ENCODE measurements at places on chromosomes 2 and 18. TPM values are rescaled to one million over a fixed set of nuclear protein-coding genes. Genes with fewer than 3 reads are reported as not detected.
A peak's percentile ranks its signal among the peaks of the same experiment; 100 is the strongest.

The CRACDL gene
- total RNA-seq, result 0.07 TPM

- DNase-seq, result no peak
These were observed 179.7 kb upstream of the SETBP1 start for GRCh38 chr18:44500808-44501610.

The APLF gene
- 6.3 TPM for total RNA-seq

- no peak for DNase-seq
These were observed 40.4 kb upstream of the ARHGEF4 start for GRCh38 chr2:130796290-130796689.

DNA sequence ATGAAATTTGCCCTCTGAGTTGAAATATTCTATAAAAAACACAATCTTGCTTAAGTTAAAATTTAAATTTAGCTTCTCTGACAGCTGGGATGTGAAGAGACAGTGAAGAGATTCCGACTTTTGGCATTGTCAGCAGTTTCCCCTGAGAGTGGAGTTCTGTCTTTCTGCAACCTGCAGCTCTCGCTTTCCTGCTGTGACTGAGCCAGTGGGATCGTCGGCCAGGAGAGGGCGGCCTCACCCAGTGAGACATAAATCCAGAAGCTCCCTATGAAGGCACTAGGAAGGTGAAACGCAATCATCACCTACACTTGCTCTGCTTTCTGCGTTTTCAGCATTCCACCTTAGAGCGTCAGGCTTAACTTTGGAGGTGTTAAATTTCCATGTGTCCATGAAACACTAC is 75.4 kb upstream of the HNMT start:
- no peak for DNase-seq

GRCh38 chr2:214889301-214889700 is 79.8 kb upstream of the BARD1 start:
- DNase-seq, result no peak

GRCh38 chr2:17591846-17592245 is 51.4 kb downstream of the VSNL1 start:
- DNase-seq, result no peak

DNA sequence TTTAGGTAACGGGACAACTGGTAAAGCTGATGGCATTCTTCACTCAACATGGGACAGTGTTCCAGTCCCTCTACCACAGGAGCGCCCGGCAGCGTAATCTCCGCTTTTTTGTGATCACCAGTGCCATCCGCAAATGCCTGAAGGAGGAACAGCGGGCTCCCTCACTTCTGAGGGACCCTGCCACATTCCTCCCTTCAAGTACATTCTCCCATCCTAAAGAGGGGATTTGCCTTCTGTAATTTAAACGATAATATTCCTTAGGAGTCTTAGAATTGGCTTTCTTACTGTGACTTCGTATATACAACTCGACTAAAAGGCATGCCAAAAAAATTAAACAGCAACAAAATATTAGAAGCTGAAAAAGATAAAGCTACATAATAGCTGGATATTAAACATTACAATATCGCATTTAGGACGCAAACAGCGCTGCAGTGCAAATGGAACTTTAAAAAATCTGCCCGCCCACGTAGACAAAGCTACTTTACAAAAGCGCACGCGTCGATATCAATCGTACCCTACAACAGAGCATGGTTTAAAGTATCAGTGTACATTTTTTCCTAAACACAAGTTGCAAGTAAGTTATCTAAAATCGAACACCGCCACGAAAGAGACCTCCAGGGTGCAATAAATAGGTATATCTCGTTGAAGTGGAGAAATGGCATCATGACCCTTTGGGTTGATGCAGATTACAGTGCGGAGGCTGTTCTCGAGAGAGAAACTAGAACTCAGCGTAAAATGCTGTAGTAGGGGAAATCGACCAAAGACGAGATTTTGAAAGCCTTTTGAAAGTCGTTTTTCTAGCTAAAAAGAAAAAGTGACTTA is 2.3 kb upstream of the VSNL1 start:
- no peak for DNase-seq

DNA sequence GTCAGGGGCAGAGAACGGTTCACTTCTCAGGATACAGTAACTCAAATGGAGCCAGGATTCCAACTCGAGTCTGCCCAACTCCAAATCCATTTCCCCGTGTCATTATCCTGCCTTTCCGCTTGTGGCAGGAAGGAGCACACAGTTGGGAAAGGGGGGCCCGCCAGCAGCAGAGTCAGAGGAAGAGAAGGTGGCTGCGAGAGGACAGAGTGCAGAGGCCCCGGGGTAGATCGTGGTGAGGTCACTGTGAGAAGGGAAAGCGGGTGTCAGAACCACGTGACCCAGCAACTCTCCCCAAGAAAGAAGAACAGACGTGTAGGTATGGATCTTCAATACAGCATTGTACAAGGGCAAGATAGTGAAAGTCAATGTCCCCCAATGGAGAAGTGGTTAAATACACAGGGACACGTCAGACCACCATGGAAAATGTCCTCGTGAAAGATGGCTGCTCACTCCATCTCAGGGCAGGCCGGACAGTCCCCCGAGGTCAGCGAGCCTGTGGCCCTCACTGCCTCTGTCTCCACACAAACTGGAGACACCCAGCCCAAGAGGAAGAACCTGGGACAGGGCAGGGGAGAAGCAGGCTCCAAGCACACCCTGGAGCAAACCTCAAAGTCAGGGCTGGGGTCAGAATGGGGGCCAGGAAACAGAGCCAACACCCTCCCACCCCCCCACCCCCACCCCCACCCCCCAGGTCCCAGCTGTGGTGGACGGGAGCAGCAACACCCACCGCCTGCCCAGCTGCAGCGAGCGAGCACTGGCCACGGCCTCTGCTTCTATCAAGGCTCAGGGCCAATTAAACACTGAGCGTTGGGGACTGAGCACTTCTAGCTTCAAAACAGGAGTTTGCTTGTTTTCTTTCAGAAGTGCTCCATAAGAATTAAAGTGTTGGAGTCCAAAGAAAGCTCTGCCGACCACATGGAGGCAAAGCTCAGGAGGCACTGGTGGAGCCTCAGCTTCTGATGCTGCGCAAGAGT is 92.7 kb downstream of the EIPR1 start:
- DNase-seq, result no peak

The PJVK gene
- 7.9 TPM for total RNA-seq

- no peak for DNase-seq
These were observed 82.3 kb upstream of the XPO1 start for GRCh38 chr2:61620244-61621159.

DNA sequence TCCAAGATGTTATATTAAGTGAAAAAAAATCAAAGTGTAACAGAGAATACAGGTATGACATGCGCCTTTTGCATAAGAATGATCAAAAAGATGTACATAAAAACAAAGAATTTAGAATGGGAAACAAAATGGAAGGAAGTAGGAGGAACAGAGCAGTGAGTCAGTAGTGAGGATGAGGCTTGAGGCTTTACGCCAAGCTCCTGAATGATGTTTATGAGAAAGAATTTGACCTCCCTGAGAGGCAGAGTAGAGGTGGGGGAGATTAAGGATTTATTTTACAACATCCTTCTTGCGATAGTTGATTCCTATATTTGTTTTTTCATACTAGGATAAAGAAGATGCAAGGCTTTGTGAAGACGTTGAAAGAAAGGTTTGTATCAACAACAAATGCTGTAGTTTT is 81.4 kb downstream of the DCDC2C start:
- DNase-seq, result no peak

GRCh38 chr2:74138600-74139323 is 8.9 kb downstream of the BOLA3 start:
- DNase-seq, result no peak

- DNase-seq, result no peak
These were observed 55.1 kb upstream of the XDH start for GRCh38 chr2:31469648-31470047.

DNA sequence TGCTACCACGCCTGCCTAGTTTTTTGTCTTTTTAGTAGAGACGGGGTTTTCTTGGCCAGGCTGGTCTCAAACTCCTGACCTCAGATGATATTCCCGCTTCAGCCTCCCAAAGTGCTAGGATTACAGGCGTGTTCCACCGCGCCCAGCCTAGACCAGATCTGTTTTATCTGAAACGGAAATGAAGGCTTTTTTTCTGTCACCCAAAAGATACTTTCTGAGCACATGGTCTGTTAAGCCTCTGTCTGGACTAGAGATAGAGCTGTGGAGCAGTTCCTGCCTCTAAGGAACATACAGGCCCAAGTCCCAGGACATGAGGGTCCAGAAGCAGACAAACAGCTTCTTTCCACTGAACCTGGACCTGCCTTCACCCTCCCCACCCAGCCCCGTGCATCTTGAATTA is 43.6 kb upstream of the PTMA start:
- DNase-seq, result no peak

DNA sequence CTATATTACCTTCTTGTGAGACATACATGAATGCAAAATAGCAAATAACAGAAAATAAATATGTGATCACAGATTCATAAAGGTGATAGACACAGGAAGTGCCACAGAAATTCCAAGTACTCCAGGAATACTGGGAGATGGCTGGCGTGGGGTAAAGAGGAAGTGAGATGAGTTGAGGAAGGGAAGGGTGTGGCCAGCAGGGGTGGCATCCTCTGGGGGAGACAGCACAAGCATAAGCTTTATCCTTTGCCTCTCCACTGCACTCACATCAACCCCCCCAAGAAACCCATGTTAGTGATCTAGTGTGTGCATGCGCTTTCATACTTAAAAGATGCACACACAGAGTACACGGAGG is 94.8 kb upstream of the B3GNT7 start:
- peak; percentile 32 for DNase-seq

The OTOF gene
- total RNA-seq, result not detected

The VIL1 gene
- total RNA-seq, result not detected

- no peak for DNase-seq
These were observed 247.4 kb downstream of the XIRP2 start for GRCh38 chr2:167135706-167136105.

DNA sequence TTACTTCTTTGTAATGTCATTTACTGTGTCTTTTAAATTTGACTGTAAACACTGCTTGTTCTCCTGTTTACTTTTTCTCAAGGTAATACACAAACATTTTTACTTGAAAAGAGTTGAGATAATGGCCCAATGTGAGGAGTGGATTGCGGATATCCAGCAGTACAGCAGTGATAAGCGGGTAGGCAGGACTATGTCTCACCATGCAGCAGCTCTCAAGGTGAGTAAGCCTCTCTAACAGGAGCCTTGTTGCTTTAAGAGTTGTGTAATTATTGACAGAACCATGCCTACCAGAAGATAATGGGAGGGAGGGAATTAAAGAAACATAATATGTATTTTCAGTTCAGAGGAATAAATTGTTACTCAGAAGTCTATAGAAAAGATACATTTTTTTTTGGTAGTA is 16.5 kb upstream of the TTC27 start:
- DNase-seq, result no peak

DNA sequence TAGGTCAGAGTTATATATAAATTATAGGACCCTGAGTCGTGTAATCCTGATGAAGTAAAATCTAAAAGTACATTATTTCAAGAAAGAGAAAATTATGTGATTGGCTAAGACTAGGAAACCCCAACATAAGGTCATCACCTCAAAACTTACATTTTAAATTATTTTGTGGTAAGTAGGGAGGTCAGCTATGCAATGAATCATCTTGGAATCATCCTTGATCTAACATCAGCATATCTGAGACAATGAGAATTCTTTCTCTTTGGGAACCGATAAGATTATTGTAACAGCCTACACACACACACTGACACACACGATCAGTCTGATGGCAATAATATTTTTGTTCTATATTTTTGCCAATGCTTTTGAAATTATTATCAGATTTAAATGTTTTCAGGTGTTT is 904.8 kb upstream of the CHAC2 start:
- DNase-seq, result no peak

All from B cell (primary cell).